ENCODE measurements at places on chromosomes 16 and 17.

GRCh38 chr16:10078541-10078949 lies 103.7 kb downstream of the GRIN2A start:
- DNase-seq = no peak

DNA sequence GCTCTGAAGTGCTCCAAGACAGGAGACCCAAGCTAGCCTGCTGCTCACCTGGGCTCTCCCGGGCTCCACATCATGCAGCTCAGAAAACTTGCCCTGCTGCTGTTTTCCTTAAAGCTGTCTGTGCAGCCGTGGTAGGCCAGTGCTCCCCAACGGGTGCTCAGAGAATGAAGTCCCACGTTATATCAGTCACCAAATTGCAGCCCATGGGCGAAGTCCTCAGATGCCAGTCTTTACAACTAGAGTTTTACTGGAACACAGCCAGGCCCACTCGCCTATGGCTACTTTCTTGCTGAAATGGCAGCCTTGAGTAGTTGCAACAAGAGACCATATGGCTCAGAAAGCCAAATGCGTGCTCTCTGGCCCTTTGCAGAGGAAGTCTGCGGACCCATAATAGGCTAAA lies 6.3 kb downstream of the CREBBP start:
- no peak for DNase-seq

DNA sequence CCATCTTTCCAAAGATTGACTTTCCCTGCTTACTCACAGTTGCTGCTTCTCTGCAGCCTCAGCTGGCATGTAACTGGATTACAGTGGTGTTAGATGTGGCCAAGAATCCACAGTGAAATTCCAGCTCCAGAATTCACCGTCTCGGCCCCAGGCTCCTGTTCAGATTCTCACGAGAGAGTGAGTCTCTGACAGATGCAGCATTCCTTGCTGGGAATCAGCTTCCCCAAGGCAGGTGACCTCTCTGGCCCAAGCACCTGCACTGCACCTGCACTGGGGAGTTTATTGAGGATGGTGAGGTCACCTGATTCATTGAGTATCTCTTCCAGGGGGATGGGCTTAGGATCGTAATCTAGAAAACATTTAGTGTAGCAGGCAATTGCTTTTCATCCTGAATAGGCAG lies 600.5 kb upstream of the RBFOX1 start:
- DNase-seq = no peak

GRCh38 chr16:66318505-66318904 lies 48.0 kb upstream of the CDH5 start:
- no peak for DNase-seq

- peak; percentile 14 for DNase-seq
Observed at GRCh38 chr17:50272711-50273653, 1.3 kb upstream of the TMEM92 start.
